Adrenal gland (tissue), 19 donors: ENCODE measurements at places on chromosomes 16 and 17. TPM values are rescaled to one million over a fixed set of nuclear protein-coding genes. Genes with fewer than 3 reads are reported as not detected.

GRCh38 chr16:76882105-76882504 lies 308.9 kb upstream of the MON1B start:
- no peak overlapping the region for H3K27ac ChIP-seq
- no peak overlapping the region for H3K4me3 ChIP-seq
- H3K4me1 ChIP-seq = no peaks in the 10 kb centered on the region
- no peaks in the 10 kb centered on the region for H3K27me3 ChIP-seq
- DNase-seq = no peak

- H3K36me3 ChIP-seq = no peaks in the 10 kb centered on the region
- DNase-seq = no peak
- no peak overlapping the region for H3K27ac ChIP-seq
These were observed 1.3 kb downstream of the HNF1B start for GRCh38 chr17:37743612-37743874.

DNA sequence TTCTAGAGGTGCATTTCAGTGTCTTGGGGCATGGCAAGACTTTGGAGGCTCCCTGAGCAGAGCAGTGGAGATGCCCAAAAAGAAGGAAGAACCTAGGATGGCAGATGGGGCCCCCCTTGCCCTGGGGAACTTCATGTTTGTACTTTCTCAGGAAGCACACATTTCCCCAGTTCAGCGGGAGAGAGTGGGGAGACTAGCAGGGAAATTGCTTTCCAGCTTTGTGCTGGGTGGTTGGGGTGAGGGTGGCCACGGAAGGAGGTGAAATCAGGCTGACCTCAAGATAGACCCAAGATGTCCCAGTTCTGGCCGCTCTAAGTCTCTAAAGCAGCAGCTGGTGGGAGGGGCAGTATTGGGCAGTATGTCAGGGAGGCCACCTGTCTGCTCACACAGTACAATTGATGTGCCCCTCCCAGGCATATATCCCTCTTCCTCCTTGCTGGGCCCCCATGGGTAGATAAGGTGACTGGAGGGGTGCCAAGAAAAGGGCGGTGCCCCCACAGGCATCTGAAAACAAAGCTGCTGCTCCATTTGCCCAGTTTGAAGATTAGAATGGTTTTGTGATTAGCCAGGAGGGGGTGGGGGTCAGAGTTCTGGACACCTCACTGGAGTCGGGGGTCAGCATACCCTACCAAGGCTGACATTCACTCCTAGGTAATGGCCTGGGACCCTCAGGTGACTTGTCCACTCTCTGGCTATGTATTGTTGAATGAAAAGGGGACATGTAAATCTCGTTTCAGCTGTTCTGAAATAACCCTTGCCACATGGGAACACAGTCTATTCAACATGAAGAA lies 17.1 kb upstream of the NAGLU start:
- H3K27me3 ChIP-seq = no peaks in the 10 kb centered on the region
- peak; percentile 48 for DNase-seq
- no peak overlapping the region for H3K4me3 ChIP-seq
- H3K4me1 ChIP-seq = peaks cover 60% of the 10 kb centered on the region
- peaks cover 36% of the 10 kb centered on the region for H3K36me3 ChIP-seq

- no peak overlapping the region for H3K4me3 ChIP-seq
- peaks cover 38% of the 10 kb centered on the region for H3K4me1 ChIP-seq
- no peaks in the 10 kb centered on the region for H3K36me3 ChIP-seq
- no peaks in the 10 kb centered on the region for H3K27me3 ChIP-seq
These were observed 3.8 kb upstream of the CHD3 start for GRCh38 chr17:7884581-7885366.

- H3K36me3 ChIP-seq = no peaks in the 10 kb centered on the region
- no peak overlapping the region for H3K4me3 ChIP-seq
- no peaks in the 10 kb centered on the region for H3K27me3 ChIP-seq
- DNase-seq = no peak
These were observed 3.1 kb downstream of the ABCA5 start for GRCh38 chr17:69323806-69324205.

The KRTAP4-6 gene
- total RNA-seq = not detected
